ENCODE measurements at places on chromosomes 5 and 9.

DNA sequence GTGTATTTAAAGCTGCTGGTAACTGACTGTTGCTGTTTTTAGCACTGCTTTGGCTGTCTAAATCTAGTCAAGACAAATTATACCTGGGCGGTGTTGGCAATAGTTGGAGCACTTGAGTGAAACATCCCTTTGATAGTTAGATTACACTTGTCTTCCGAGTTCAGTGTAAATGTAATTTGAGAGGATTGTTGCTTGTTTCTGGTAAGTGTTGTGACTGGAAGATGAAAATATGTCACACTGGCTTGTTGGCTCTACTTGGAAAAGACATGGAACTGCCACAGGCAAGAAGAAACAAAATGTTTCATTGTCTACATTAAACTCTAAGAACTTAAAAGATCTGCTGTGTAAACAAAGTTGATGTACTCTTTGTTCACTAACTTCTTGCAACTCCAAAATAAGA lies 49.2 kb upstream of the PTPRD start:
- DNase-seq, result no peak

- DNase-seq, result no peak
Measured at GRCh38 chr5:51203598-51203997, 179.7 kb upstream of the ISL1 start.

GRCh38 chr9:72884508-72884907 lies 68.3 kb downstream of the ALDH1A1 start:
- DNase-seq, result no peak

- no peak for DNase-seq
Measured at GRCh38 chr5:78553580-78554353, 94.8 kb downstream of the LHFPL2 start.

- DNase-seq, result no peak
Measured at GRCh38 chr5:57845025-57845424, 362.4 kb upstream of the ACTBL2 start.

DNA sequence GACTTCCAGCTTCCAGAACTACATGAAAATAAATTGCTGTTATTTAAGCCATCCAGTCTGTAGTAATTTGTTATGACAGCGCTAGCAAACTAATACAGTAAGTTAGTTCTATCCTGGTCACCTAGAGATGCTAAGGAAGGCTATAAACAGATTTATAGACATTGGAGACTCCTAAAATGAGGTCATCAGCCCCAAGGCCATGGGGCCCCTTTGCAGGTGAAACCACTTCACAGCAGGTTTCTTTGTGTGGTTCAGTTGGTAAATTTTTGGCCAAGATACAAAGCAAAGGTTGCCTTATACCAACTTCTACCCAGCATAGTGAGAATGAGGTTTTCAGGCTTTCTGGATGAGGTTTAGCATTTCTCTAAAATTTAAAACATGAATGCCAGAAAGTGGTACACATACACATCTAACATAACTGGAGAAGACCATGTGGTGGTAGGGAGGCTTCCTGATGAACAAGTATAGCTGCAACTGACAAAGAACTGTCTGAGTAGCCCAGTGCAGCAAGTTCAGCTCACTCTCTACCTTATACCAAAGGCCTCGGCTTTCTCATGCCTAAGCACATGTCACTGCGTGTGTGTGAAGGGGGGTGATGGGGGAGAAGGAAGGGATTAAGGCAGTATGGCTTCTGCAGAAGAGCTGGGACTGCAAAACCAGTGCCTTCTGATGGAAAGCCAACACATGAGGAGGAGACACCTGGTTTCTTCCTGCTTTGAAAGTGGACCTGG lies 264.6 kb upstream of the TAS2R1 start:
- DNase-seq, result no peak

GRCh38 chr9:26983340-26983739 lies 22.1 kb downstream of the LRRC19 start:
- no peak for DNase-seq

- peak; percentile 16 for DNase-seq
Measured at GRCh38 chr9:74770508-74771261, 117.0 kb downstream of the TRPM6 start.
